ENCODE measurements at places on chromosomes 6 and 20.

DNA sequence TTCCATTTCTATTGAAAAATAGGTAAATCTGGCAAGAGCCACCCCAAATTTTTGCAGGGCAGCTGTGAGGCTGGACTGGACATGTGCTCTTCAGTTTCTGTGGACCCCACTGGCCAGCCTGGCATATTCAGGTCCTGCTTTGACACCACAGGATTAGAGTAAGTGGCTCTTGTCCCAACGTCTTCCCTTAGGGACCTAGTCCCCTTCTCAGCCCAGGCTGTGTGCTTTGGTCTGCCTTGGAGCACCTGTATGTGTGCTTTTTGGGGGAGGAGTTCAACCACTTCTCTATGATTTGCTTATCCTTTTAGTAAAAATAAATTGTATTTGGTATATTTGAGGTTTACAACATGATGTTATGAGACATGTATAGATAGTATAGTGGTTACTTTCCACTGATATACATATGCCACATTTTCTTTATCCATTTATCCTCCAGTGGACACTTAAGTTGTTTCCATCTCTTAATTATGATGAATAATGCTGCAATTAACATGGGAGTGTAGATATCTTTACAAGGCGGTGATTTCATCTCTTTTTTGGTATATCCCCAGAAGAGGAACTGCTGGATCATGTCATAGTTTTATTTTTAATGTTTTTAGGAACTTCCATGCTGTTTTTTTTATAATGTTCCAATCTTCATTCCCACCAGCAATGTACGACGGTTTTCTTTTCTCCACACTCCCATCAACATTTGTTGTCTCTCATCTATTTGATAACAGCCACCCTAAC, 167.8 kb upstream of the UST start:
- DNase-seq, result no peak

- DNase-seq, result no peak
These were observed 24.8 kb upstream of the VSTM2L start for GRCh38 chr20:37877832-37878772.

DNA sequence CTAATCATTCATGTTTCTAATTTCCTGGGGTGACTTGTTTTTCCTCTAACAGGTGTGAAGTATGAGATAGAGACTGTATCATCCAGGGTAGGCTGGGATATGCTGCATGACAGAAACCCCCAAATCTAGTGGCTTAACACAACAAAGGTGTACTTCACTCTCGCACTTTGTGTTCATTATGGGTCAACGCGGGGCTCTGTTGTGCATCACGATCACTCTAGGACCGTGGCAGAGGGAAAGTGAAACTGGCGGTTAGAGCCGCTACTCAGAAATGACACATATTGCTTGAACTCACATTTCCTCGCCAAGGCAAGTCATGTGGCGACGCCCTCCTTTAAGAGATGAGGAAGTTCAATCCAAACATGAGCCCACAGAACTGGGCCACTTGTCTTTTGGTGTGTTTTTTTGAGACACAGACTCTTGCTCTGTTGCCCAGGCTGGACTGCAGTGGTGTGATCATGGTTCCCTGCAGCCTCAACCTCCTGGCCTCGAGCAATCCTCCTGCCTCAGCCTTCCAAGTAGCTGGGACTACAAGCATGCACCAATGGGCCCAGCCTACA, 41.3 kb downstream of the PCNA start:
- DNase-seq, result peak; percentile 28

DNA sequence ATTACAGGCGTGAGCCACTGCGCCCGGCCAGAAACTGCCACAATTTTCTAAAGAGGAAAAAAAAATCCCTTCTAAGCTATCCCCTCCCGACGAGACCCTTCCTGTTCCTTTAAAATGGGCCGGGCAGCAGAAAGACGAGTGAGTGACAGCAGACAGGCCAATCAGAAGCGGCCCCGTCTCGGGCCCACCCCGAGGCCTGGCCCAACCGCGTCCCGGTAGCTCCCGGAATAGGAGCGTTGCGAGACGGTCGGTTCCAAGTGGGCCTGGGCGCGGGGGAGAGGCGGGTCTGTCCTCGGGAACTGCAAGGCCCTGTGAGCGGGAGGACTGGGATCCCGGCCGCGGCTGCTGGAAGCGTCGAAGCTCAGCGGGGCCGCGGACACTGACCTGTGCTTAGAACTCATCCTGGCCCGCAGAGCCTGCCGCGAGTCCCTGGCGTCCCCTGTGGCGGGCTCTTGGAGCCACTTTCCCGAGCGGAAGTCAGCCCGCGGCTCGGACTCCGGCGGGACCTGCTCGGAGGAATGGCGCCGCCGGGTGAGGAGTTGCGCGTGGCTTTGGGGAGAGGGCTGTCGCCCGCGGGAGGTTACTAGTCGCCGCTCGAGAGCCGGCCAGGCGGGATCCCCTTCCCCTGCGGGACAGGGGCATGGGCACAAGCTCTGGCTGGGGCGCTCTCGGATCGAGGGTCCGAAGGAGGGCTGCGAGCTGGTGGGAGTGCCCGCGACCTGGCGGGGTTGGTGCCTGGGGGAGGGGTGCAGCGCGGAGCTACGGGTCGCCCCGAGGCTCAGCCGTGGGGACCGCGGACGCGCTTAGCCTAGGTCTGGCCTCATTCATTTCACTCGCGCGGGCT, at the start of the genes MROH8 and RPN2:
TSS of gene MROH8 (minus strand) at position 710 of the 844 bp plus-strand sequence.
TSS of gene RPN2 (plus strand) at position 492 of the 844 bp plus-strand sequence. CDS start at position 519, 27 bp downstream.
- peak; percentile 79 for DNase-seq

DNA sequence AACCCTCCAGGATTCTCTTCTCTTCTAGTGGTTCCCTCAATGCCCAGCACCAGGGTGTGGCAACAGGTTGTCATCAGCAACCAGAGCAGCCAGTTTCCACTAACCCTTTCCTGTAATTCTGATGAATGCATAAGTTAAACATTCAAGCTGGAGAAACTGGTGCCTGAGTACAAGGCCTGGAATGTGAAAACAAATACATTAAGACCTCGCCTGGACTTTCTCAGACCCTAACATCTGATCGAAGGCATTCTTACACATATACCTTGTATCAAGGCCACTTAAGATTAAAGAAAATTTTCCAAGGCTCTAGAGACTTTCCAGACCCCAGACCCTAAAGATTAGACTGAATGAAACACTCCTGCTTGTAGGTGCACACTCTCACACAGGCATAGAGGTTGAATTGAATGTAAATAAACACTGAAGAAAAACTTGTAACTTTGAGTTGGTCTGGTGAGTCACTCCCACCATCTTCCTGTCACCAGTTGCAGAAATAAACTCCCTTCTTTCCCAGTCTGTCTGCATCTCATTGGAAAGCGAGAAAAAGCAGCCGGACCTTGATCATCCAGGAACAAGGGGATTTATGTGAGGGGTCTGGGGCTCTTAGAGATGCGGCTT, 9.0 kb downstream of the LRP11 start:
- DNase-seq, result no peak

DNA sequence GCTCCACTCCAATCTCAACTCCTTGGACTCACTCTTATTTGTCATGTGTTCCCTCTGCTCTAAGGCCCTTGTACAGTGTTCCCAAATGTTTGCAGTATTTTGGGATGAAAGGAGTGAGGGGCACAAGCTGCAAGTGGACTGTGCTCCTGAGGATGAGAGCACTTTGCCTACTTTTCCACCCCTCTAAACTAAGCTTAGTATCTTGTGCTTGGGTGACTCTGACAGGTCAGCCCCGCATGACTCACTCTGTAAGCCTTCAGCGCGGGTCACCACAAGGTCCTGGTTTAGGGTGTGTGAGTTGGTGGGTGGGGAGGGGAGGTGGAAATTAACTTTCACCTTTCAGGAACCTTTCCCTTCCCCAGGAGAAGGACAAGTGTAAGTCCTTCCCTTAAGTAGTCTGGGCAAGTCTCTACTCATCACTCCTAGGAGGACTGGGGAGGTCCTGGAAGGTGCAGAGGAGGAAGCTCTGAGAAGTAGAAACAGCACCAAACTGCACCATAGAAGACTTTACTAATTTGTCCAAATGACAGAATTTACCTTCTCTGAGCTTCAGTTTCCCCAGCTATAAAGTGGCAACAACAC, 68.8 kb upstream of the EPB41L1 start:
- no peak for DNase-seq

- DNase-seq, result no peak
These were observed 87.5 kb downstream of the SYNJ2 start for GRCh38 chr6:158068893-158069799.

- no peak for DNase-seq
These were observed 7.3 kb downstream of the RAET1E start for GRCh38 chr6:149890629-149891045.

GRCh38 chr6:109493865-109494264, 10.8 kb upstream of the ZBTB24 start:
- DNase-seq, result no peak

- no peak for DNase-seq
These were observed 24.4 kb upstream of the SLCO4A1 start for GRCh38 chr20:62617711-62618483.

DNA sequence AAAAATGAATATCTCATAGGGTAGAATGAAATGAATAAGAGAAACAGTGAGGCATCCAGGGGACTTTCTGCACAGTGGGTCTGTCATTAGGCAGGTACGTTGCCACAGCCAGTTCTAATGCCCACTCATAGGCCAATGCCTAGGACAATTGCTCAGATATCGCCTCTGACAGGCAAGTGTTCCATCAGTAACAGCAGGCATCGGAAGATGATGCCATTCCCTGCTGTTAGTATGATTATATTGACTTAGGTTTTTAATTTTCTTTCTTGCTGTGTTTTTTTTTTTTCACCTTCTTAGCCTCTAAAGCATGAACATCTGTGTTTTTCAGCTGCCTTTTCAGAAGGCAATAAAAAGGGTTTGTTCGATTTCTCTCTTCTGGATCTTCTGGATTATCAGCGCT, 90.7 kb downstream of the PRL start:
- DNase-seq, result no peak

- DNase-seq, result no peak
These were observed 281.2 kb upstream of the SGK1 start for GRCh38 chr6:134599079-134599478.

- DNase-seq, result no peak
These were observed 52.9 kb upstream of the UNC93A start for GRCh38 chr6:167238146-167238693.

DNA sequence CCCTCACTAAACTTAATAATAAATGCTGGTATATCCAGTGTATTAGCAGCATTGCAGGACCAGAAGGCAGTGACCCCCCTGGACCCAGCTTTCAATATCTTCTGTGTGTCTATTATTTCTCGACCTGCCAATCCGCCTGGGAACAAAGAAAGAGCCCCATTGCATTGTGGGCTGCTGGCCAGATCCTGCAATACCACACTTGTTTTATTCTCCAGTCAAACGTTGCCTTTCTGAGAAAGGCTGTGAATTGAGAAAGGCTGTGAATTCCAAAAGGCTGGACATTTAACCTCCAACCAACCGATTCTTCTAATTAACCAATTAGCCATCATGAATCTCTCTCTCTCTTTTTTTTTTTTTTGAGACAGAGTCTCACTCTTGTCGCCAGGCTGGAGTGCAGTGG, 1.5 kb upstream of the MTO1 start:
- no peak for DNase-seq

DNA sequence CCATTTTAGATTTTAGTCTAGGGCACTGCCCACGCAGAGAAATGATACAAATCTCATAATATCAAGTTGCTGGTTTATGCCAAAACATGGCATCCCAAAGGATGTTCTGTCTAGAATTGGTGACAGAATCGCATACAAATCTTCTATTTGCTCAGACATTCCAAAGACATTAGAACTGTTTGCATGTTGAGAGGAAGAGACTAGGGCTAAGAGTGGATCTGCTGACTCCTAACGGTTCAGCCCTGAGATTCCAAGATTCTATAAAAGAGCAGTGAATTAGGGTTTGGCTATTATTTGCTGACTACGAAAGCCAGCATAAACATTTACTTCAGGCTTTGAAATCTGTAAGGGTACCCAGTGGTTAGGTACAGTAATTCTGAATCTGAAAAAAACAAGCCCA, 3.6 kb downstream of the EPB41L2 start:
- DNase-seq, result no peak

- no peak for DNase-seq
These were observed 71.5 kb downstream of the CRYBG1 start for GRCh38 chr6:106431972-106432371.

DNA sequence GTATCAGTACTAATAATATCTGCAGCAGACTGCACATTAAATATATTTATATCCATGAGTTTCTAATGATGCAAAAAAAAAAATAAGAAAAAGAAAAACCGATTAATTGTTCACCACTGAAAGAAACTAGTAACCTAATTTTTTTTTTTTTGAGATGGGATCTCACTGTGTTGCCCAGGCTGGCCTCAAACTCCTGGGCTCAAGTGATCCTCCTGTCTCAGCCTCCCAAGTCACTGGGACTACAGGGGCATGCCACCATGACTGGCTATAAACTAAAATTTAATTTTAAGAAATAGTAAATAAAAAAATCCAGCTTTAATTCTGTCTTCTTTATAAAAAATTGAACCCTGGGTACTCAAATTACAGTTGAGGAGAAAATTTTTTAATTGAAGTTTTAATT, 358.2 kb downstream of the QKI start:
- no peak for DNase-seq

DNA sequence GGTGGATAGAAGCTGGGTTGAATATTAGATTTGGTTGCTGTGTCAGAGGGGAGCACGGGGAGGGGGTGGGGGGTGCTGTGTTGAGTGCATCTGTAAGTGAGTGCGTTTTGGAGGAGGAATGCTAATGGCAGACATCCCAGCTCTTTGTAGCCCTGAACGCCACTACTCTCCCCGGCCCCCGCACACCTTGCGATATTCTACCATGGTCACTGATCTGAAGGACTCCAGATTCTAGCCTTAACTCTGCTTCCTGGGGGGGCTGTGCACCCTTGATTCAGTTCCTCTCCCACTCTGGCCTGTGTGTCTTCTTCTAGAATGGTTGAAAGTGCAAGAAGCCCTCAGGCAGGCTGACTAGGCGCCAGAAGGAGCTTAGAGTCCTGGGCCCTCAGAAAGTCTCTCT, 7.1 kb downstream of the GLP1R start:
- no peak for DNase-seq

DNA sequence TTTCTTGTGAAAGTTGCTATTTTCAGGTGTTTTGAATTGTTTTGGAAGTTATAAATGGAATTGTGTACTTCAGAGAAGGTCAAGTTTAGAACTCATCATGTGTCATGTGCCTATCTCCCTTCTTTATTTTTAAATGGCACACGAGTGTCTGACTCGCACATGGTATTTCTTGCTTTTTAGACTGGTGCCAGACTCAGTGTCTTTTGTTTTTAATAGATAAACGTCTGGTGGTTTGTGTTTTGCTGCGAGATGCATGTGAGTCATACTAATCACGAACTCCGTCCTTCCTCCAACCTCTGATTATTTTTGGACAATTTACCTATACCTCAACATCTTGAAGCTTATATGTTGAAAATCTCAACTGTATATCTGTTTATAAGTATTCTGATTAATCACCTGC, 292.1 kb downstream of the CDKAL1 start:
- no peak for DNase-seq

- no peak for DNase-seq
These were observed 6.6 kb upstream of the KIF13A start for GRCh38 chr6:17994019-17994418.

All from stimulated activated CD4-positive, alpha-beta T cell treated with anti-CD3 and anti-CD28 coated beads, Interleukin-1b, Interleukin-23, amount 100 ng/mL, for 1 hour (primary cell).